Tongue (tissue), 3 donors: ENCODE measurements at places on chromosomes 2 and 18.
A peak's percentile ranks its signal among the peaks of the same experiment; 100 is the strongest.

GRCh38 chr18:46461993-46462392, 195.0 kb downstream of the LOXHD1 start:
- no peak for DNase-seq

GRCh38 chr2:16363581-16363980, 302.1 kb downstream of the CYRIA start:
- no peak for DNase-seq

DNA sequence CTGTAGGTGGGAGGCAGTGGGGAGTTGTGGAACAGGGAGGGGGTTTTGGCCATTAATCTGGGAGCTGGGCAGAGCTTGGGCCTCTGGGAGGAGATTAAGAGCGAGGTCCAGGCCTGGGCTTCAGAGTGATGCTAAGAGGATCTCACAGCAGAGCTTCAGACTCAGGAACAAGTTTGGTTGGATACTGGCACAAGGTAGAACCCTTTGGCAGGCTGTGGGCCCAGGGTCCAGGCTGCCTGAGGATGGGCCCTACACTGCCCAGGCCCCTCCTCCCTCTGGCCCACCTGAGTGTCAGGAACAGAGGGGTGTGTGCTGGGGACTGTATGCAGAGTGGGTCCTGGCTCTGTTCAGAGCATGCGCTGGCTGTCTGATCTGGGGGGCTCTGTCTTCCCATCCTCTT, 334.9 kb downstream of the CYP26B1 start:
- DNase-seq, result no peak

GRCh38 chr18:38427234-38427633, 861.6 kb upstream of the CELF4 start:
- DNase-seq, result no peak

DNA sequence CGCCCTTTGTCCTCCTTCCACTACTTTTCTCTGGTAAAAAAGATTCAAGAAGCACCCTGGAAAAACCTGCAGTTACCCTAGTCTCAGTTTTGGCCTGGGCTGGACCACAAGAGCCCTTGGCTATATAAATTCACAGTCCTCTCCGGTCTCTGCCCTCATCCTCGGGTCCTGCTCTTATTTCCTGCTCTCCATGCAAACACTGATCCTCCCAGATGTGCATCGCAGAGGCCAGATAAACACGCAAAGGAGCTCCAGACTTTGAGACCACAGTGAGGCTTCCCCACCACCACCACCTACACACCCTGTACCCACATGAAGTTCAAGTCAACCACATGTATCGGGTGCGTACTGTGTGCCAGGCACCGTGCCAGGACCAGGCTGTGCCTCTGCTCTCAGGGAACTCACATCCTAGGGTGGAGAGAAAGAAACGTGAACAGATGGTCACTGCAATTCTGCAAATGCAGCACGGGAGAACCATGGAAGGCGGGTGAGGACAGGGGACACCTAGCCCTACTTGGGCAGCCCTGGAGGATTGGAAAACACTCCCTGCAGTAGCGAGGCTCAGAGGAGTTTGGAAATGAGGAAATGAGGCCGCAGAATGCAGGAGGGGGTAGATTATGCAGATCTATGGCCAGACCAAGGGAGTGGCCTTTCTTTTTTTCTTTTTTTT, 7.4 kb downstream of the CTDSP1 start:
- DNase-seq, result peak; percentile 78

GRCh38 chr2:90209009-90209408, 1517.5 kb downstream of the RPIA start:
- no peak for DNase-seq

GRCh38 chr2:71831193-71831577, 316.5 kb downstream of the CYP26B1 start:
- peak; percentile 40 for DNase-seq

- DNase-seq, result no peak
Observed at GRCh38 chr2:48169141-48169592, 262.9 kb upstream of the FBXO11 start.

DNA sequence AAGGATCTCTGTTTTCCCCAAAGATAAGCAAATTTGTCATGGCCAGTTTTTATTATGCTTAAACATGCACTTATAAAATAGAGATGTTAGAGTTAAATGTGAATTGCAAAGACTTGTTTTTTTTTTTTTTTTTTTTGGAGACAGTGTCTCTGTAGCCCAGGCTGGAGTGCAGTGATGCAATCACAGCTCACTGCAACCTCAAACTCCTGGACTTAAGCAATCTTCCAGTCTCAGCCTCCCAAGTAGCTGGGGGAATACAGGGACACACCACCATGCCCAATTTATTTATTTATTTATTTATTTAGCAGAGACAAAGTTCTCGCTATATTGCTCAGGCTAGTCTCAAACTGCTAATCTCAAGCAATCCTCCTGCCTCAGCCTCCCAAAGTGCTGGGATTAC, 15.1 kb downstream of the PHOSPHO2 start:
- no peak for DNase-seq

DNA sequence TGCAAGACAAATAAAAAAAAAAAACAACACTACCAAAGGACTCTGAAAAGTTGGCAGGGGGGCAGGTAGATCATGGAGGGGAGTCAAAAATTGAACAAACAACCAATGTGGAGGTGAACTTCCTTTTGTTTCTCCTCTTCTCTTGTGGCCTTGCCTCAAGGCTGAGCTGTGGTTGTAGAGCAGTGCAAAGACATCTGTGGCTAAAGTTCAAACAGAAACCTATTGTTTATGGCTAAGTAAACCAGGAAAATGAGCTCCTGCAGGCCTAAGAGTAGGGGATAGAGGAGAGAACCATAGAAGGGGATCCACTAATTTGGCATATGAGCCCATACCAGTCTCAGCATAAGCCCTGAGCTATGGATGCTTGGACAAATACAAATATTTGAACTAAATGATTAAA, 40.2 kb upstream of the EGR4 start:
- DNase-seq, result no peak

DNA sequence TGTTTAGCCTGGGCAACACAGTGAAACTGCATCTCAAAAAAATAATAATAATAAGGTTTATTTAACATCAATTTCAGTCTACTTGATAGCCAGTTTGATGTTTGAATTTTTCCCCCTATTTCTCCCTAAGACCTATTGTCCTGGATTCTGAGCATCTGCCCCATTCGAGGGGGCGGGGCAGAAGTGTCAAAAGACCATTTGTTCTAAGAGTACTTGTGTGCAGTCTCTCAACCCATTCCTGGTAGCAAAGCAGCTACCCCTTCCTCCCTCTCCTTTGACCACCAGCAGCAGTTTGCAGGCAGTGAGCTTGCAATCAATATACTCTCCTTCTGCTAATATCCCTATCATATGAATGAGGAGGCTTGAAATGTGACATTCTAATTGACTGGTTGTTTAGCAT, 71.9 kb downstream of the VWC2L start:
- no peak for DNase-seq

DNA sequence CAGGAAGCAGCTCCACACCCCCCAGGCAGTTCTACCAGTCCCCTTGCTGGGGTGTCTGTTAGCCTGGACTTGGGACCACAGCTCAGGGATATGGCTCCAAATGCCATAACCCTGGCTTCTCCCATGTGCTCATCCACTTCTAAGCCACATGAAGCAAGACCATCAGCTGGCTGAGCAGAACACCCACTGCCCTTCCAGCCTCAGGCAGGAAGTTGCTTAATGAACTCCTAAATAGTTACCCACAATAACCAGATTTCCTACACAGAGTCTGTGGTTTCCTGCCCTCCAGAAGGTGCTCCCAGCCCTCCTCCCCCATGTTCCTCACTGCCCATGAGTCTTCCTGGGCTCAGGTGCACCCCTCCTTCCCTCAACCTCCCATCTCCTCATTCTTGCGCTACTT, 98.3 kb upstream of the EPC2 start:
- DNase-seq, result no peak

DNA sequence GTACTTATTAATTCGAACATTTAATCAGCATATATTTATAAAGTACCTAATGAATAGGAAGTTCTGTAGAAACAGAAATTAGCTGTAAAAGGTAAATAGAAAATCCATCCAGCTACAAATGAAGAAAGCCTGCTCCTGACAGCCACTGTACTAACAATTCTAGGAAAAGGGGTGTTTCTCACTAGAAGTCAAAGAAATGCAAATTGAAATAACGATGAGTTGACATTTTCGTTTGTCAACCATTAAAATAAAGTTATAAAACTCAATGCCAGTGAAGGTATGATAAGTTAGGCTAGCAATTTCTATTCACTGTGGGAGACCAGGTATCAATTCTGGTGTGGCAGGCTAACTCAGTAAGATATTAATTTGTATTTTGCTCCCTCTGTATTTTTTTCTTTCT, 198.0 kb downstream of the ARL4C start:
- no peak for DNase-seq

GRCh38 chr2:20781656-20782265, 41.1 kb downstream of the LDAH start:
- no peak for DNase-seq

GRCh38 chr18:57426187-57426586, 9.0 kb upstream of the ONECUT2 start:
- DNase-seq, result no peak

DNA sequence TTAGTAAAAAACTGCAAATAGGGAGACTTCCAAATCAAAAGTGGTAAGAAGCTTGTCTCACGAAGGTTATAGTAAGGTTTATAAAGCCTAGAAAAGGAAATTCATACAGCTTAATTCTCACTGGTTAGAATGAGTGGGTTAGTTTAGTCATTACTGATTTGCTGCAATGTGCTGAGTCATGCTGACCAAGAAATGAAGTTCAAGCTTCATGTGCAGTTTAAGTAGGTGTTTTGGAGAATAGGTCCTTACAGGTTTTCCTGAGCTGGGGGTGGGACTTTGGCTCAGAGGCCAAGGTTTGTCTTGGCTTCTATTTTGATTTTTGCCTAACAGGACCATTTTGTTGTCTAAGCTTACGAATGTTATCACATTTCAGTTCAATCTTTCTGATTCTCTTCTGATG, 15.1 kb downstream of the CLIP4 start:
- DNase-seq, result no peak

DNA sequence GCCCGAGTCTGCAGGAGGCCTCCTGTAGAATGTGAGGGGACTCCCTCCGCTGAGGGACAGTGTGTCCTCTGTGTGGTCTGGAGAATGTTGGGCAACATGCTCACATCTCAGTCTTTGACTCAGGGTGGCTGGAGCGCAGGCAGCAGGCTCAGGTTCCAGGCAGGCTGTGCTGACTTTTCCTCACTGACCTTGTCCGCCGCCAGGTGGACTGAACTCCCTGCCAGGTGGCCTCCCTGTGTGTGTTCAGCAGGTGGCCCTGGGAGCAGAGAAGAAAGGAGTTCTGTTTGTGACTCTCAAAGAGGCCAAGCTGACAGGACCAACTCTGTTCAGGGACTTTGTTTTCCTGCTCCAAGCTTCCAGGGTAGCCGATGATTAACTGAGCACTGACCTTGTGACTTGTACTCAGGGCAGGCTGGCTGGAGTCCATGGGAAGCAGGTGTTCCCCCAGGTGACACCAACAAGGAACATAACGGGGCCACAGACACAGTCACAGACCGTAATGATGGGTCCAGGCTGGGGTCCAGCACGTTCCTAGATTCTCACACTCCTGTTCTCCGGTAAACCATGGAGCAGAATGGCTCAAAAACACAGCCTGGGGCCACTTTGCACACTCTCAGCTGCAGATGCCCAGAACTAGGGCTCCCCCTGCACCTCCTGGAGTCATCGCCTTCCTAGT, 439.8 kb downstream of the RNF144A start:
- DNase-seq, result peak; percentile 43

DNA sequence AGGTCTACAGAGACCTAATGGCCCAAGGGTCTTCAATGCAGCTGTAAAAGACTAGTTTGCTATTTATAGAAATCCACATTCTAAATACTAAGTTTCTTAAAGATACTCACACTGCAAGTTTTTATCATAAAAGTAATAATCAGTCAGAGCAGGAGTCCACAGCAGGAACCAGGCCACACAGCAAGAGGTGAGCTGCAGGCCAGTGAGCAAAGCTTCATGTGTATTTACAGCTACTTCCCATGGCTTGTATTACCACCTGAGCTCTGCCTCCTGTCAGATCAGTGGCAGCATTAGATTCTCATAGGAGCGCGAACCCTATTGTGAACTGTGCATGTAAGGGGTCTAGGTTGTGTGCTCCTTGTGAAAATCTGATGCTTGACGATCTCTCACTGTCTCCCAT, 6.7 kb upstream of the SCN9A start:
- no peak for DNase-seq

- no peak for DNase-seq
Observed at GRCh38 chr2:10205162-10205475, 82.6 kb downstream of the RRM2 start.

GRCh38 chr2:159077869-159078268, 109.4 kb downstream of the TANC1 start:
- DNase-seq, result no peak

GRCh38 chr18:35328868-35329267, 15.4 kb downstream of the ZNF24 start:
- DNase-seq, result no peak

DNA sequence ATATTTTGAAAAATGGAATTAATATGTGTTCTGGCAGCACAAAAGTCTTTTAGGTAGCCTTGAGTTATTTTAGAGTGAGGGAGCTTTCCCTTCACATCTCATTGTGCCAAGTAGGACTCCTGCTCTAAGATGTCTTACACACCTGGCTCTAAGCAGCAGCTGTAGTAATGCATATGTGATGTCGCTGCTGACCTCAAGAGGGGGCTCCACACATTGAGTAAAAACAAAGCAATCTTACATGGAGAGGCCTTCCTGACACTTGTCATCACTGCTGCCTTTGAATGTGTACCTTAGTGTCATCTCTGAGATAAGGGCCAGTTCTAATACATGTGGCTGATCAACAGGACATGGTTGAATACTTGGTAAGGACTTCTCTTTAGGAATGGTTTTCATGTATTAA, 75.8 kb downstream of the ACTR3 start:
- DNase-seq, result peak; percentile 29

- peak; percentile 53 for DNase-seq
Observed at GRCh38 chr2:239264838-239265651, 135.8 kb downstream of the HDAC4 start.

DNA sequence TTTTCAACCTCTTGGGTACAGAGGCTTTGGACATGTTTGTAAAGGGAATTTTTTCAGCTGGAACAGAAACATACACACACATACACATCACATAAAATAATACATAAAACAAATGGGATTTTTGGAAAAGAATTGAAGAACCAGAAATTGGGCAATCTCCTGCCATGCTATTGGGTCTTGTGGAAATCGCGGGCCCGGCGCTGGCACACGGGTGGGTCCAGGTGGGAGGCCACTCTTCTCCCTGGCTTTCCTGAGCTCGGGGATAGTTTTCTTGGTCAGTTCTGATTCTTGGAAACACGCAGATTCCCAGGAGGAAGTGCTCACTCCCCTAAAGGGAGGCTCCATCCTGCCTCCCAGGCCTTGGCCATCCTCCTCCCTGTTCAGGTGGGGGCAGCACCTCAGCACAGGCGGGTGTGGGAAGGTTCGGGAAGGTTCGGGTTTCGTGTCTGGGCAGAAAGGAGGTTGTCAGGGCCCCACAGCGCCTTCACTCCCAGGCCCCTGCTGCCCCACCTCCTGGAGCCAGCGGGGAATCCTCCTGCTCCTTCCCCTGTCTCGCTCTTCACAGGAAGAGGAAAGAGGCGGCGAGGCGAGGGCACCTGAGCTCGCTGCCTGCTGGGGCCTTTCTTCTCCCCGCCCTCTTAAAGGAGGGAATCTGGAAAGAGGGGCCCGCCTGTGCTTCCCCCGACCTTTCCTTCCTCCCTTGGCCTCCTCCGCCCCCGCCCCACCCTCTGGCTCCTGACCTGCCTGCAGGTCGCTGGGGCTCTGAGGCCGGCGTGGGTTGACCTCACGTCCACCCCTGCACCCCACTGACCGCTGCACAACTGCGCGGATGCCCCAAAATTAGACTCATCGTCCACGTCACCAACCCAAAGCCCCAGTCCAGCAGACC, 97.8 kb upstream of the PXDN start:
- no peak for DNase-seq

GRCh38 chr2:63980794-63981193, 38.4 kb downstream of the VPS54 start:
- DNase-seq, result no peak

- DNase-seq, result peak; percentile 50
Observed at GRCh38 chr2:237514474-237515130, 27.6 kb downstream of the MLPH start.
